ENCODE measurements at places on chromosomes 5 and 9.
A peak's percentile ranks its signal among the peaks of the same experiment; 100 is the strongest.

GRCh38 chr9:109805050-109805449 is 25.1 kb downstream of the PALM2AKAP2 start:
- DNase-seq, result no peak

- peak; percentile 23 for DNase-seq
Observed at GRCh38 chr5:308672-309271, 12.7 kb upstream of the AHRR start.

DNA sequence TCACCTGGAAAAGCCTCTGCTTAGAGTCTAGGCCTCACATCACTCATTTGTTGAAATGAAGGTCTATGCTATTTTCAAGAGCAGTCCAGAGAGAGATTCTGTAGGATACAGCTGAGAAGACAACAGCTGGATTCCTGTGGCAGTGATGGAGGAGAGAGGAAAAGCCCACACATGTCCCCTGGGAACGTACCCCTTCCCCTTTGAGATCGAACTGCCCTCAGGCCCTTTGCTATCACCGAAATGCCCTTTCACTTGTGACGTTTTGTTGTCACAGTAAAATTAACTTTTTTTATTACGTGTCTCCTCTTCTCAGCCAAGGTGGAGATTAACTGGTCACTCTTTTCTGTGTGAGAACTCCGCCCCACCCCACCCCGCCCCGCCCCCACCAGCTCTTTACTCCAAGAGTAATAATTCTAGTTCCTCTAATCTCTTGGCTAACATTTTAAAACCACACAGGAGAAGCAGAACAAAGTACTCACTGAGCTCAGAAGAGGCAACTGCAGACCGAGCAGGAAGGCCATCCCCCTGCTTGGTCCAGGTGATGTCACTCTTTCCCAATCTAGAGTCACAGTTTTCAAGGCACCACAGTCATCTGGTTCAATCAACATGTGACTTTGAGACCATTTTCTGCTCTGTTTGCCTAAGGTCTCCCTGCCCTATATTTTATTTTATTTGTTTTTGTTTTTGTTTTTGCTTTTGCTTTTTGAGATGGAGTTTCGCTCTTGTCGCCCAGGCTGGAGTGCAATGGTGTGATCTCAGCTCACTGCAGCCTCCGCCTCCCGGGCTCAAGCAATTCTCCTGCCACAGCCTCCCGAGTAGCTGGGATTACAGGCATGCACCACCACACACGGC is 105.6 kb downstream of the SUSD1 start:
- DNase-seq, result no peak

DNA sequence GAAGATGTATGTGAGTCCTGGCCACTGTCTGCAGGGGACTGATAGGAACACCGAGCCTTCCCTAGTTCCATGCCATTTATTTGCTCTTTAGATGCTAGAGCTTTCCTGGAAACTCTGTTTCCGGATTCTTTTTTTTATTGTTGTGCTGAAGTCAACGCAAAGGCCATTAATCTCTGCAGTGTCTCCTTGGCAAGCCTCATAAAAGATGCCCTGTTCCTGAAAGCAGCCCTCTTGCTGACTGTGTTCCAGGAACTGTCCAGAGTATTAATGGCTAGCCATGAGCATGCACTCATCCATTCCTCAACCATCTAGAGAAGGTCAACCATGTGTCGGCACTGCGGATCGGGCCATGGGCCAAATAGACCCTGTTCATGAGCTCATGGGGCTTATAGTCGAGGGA is 42.9 kb upstream of the SMAD5 start:
- DNase-seq, result no peak

DNA sequence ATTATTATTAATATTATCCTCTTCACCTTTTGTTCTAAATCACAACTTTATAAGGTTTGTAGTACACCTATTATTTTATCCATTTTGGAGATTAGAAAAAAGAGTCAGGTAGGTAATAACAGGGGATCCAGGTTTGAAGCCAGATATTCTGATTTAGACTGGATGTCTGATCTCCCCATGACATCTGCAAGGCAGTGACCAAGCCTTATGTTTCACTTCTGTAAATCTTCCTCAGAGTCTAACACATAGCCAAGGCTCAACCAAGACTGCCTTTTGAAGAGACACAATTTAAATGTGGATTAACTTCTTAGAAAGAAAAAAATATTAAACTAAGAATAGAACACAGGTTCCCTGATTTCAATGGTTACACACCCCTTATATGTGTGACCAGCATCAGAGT is 44.2 kb downstream of the CETN3 start:
- no peak for DNase-seq

DNA sequence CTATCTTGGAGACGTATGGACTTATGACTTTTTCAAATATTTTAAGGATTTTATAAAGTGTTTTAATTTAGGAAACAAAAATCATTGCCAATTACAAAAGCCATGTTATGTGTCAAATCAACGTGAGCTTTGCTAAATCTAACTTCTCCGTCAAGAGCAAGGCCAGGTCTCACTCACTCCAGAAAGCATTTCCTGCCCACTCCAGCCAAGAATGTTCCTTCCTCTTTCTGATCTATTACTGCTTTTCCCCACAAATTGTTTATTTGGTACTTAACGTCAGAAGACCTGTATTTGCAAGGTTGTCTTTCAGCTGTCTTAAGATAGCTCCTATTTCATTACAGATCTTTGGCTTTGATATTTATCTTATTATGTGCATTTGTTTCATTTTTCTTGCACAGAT is 193.5 kb upstream of the HAPLN1 start:
- no peak for DNase-seq

DNA sequence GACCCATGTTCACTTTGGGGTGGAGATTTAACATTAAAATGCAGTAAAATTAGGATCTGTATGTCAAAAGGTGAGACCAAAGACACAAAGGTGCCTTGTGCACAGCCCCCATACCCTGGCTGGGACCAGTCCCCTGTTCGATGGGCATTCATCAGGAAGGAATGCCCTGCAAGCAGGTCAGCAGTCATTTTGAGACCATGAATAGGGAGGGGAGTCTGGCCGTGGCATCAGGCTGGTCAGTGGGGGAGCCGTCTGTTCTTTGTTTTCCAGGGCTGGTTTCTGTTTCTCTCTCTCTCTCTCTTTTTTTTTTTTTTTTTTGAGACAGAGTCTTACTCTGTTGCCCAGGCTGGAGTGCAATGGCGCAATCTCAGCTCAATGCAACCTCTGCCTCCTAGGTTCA is 68.9 kb upstream of the GOLM1 start:
- DNase-seq, result no peak

DNA sequence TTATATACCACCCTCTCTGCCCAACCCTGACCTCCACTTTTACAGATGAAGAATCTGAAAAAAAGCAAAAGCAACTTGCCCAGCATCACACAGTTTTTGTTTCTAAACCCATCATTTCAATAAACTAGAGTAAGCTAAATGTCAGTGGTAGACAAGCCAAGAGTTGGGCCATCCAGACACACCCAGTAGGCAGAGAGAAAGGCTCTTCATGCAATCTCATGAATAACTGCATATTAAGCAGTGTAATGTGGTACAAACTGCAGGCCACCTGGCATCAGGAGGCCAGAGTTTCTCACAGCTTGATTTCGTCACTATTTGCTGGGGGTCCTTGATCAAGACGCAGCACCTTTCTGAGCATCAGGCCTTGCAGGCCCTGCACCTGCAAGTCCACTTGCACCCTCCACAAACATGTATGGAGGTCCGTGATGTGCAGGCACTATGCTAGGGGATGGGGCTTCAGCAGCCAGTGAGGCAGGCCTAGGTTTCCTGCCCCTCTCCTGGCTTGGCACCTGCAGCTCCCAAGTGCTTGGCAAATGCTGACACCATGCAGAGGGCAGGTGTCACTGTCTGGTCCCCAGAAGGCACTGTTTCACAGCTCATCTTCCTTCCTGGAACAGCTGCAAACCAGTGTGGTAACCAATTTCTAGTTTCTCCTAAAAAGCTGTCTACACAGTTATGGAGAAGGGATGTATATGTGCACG is 29.8 kb downstream of the ADAM19 start:
- DNase-seq, result no peak

DNA sequence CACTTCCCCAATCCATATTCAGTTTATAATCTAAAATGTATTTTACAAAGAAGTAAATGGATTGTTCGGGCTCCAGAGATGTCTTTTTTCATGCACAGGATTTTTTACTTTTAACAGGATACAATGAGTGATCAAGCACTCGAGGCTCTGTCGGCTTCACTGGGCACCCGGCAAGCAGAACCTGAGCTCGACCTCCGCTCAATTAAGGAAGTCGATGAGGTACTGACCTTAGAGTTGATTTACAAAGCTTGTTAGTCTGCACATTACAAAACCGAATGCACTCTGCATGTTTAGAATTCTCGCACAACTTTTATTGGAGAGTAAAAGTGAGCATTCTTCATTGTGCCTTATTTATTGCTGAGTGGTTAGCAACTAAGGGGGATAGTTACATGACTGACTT is 65.2 kb downstream of the ERAP1 start:
- DNase-seq, result no peak

GRCh38 chr9:16613051-16613450 is 257.4 kb downstream of the BNC2 start:
- no peak for DNase-seq

- no peak for DNase-seq
Observed at GRCh38 chr5:124132843-124133242, 613.6 kb downstream of the ZNF608 start.

DNA sequence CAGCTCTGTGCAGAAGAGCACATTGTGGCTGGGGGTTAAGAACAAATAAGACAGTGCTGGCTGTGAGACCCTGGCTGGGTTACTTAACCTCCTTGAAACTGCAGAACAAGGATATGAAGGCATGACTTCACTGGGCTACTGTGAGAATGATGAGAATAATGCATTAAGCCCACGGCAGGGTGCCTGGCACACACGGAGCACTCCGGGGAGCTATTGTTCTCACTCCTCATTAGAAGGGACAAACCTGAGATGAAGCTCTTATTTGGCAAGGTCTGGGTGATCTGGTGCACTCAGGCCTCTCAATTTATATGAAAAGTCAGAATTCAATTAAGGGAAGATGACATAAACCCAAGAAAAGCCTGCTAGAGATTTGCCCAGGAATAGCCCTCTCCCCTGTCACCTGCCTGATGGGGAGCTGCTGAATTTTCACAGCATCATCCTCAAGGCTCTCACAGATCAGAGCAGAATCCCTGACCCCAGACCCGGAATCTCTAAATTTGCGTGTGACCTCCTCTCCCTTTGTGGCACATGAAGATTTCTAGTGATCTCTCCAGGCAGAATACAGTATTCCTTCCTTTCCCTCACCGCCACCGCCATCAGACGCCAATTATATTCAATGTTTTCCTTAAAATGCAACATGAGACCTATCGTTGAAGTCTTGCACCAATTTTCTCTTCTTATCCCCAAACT is 102.1 kb downstream of the COL23A1 start:
- no peak for DNase-seq

DNA sequence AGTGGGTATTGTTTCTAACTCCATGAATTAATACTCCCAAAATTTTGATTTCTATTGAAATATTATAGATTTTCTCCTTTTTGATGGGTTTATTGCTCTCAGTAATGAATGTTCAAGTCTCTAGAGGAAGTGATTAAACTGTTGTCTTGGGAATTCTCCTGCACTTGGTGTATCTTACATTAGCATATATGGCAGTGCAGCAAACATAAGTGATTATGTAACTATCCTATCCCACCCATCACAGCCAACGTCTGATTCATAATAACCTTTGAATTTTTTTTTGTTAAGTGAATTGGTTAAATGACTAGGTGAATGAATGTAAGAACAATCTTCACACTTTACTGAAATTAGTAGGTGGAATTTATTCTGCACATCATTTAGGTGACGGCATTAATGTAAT is 483.7 kb downstream of the TAF11L14 start:
- DNase-seq, result no peak

- no peak for DNase-seq
Observed at GRCh38 chr5:122358372-122358979, 46.4 kb downstream of the SNCAIP start.

DNA sequence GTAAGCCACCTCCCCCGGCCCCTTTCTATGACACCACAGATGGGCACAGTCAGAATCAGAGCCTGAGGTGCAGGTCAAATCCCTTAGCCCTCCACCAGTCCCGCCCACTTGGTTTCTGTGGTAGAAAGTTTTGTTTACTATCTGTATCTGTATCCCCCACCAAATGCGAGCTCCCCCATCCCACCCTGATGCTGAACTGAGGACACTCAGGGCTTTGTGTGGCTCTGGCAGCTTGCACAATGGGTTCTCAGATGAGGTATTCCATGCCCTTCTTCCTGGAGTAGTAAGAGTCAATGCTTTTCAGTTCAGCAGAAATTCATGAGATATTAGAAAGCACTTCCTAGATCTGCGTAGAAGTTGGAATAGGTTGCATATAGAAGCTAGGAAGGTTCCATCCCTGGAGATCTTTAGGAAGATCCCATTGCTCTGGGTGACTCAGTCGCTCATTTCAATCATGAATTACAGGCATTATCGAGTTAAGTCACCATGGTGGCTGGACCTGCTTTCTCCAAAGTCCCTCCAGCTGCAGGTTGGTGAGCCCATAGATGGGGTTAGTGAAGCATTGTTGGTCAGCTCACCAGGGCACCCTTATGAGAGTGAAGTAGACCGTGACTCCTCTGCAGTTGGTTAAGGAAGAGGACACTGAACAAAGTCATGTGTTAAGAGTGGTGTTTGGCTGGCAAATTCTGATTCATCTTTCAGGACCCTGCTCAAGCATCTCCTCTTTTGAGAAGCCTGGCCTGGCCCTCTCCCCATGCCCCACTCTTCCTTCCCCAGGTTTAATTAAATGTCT is 10.6 kb upstream of the KCNIP1 start:
- DNase-seq, result no peak

GRCh38 chr5:180291943-180292831 is at the start of gene MAPK9:
Gene MAPK9, minus strand, starts transcription at chr5:180292083. Its CDS starts 11,522 bp downstream, at chr5:180280561.
- peak; percentile 49 for DNase-seq

GRCh38 chr5:124134941-124135340 is 611.5 kb downstream of the ZNF608 start:
- no peak for DNase-seq

GRCh38 chr9:134178394-134178767 is 14.0 kb upstream of the RNU6ATAC start:
- no peak for DNase-seq

- no peak for DNase-seq
Observed at GRCh38 chr9:92721548-92721947, 43.1 kb downstream of the BICD2 start.

DNA sequence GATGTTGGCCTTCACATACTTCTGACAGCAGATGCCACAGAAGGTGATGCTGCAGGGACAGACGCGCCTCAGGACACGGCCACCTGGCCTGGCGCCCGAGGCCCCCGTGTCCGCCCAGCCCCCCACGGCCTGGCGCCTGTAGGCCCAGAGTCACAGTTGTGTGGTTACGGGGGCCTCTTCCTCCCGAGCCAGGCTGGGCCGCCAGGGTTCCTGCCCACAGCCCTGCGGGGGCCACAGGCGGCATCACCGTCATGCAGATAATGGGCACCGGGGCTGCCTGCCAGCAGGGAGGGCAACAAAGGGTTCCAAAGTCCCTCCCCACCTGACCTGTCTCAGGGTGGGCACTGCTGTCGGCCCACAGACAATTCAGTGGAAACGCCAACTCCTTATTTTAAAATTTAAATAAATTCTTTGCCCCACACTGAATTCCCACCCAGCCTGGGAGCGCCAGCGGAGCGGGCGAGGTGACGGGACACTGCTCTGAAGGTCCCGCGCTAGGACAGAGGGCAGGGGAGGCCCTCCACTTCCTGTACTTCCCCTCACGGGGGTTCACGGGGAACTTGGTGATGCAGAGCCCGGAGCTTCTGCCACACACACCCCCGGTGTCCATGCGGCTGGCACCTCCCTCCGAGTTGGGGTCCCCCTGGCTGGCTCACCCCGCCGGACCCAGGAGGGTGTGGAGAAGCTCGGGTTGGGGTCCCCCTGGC is 40.6 kb downstream of the EXOC3 start:
- no peak for DNase-seq

All from HFFc6 (cell line).